ENCODE measurements at places on chromosomes 6 and 20.

DNA sequence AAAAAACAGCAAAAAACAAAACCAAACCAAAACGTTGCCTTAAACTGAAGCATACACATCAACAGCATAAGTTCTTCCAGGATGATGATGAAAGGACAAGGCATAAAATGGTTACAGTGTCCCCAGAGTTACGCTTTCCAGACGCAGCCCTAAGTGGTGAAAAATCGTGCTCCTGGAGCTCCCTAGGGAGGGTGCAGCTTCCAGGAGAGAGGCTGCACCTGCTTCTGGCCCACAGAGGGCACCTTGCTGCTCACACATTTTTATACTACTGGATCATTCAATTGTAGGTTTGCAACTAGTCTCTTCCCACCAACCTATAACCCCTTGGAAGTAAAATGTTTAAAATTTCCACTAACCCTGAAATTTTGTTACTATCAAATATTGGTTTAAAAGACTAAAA is 115.0 kb downstream of the PRKN start:
- DNase-seq, result no peak

DNA sequence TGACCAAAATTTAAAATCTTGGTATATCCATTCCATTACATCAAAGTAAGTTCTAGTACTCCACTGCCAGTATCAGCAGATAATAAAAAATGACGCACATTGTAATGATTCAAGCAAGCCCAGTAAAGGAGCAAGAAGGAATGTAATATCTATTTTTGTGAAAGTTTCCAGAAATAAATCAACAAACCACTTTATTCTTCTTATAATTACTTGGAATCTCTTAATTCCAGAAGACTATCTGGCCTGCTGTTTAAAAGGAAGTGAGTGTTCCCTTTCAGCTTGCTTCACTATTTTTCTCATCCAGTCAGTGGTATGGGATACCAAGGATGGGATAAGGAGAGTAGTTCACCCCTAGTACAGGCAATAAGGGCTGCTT is 42.2 kb upstream of the DSE start:
- no peak for DNase-seq

GRCh38 chr6:151655099-151655498 is 152.4 kb upstream of the ESR1 start:
- no peak for DNase-seq

GRCh38 chr20:38805958-38806854 is 709 bp downstream of the PPP1R16B start:
- peak; percentile 54 for DNase-seq

GRCh38 chr6:132369526-132369925 is 31.7 kb downstream of the MOXD1 start:
- DNase-seq, result no peak

GRCh38 chr6:16477367-16478149 is 239.2 kb downstream of the GMPR start:
- no peak for DNase-seq

GRCh38 chr6:82259389-82259788 is 11.8 kb upstream of the IBTK start:
- no peak for DNase-seq

DNA sequence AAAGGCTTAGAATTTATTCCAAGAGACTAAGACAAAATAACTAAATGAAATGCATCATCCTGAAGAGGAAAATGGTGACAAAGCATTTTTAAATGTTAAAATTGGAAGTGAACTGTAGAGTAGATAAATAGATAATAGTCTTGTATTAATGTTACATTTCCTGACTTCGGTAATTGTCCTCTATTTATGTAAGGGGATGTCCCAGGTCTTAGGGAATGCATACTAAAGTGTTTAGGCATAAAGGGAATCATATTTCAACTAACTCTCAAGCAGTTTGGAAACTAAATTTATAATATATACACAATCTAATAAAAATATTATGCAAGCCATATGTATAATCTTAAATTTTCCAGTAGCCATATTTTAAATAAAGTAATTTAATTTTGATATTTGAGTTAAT is 159.3 kb downstream of the WDR27 start:
- DNase-seq, result no peak
